ENCODE measurements at places on chromosomes 2 and 18. TPM values are rescaled to one million over a fixed set of nuclear protein-coding genes. Genes with fewer than 3 reads are reported as not detected.

GRCh38 chr2:157419031-157419575, 24.8 kb downstream of the CYTIP start:
- no peak overlapping the region for H3K4me3 ChIP-seq
- DNase-seq = no peak
- H3K4me1 ChIP-seq = no peaks in the 10 kb centered on the region

GRCh38 chr2:222897898-222898297, 37.1 kb downstream of the ACSL3 start:
- H3K4me1 ChIP-seq = no peaks in the 10 kb centered on the region
- DNase-seq = no peak
- H3K27me3 ChIP-seq = no peaks in the 10 kb centered on the region
- no peak overlapping the region for H3K4me3 ChIP-seq
- H3K27ac ChIP-seq = no peak overlapping the region
- no peaks in the 10 kb centered on the region for H3K36me3 ChIP-seq

- no peak overlapping the region for H3K4me3 ChIP-seq
- no peaks in the 10 kb centered on the region for H3K27me3 ChIP-seq
- no peaks in the 10 kb centered on the region for H3K4me1 ChIP-seq
- H3K36me3 ChIP-seq = no peaks in the 10 kb centered on the region
- DNase-seq = no peak
These were observed 46.1 kb downstream of the DNMT3A start for GRCh38 chr2:25295621-25296020.

DNA sequence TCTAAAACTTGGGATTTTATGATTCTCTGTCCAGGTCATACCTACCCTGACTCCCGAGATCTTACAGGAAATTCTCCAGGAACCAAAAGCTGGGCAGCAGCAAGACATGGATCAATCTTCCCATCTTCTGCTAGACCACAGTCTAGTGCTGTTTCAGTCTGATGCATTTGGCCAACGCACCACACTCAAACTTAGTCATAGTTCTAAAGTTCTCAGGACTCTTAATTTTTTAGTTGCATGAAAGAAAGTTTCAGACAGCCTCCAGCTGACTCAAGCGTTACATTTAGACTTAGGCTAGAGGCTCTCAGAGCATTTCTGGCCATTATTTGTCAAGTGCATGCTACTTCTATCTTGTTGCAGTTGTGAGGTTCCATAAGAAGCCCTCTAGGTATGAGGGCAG, 230.1 kb upstream of the CCDC150 start:
- no peaks in the 10 kb centered on the region for H3K36me3 ChIP-seq
- H3K4me3 ChIP-seq = peak overlapping the region; percentile 14
- DNase-seq = no peak
- no peak overlapping the region for H3K27ac ChIP-seq
- H3K27me3 ChIP-seq = no peaks in the 10 kb centered on the region

DNA sequence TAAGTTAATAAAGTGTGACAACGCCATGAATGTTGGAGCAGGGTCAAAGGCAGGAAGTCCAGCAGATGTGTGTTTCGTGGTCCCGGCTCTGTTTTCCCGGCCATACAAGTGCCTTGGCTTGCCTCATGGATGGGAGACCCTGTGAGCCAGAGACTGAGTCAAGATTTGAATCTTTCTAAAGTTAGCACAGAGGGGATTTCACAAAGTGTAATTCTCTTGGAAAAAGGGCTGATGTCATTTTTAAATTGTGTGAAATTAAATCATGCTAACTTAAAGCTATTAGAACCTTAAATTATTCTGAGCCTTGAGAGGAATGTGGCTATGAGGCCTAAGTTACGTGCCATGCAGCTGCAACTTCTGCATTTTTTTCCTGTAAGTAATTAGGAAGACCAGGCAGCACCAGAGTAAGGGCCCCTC, 38.3 kb upstream of the RALBP1 start:
- DNase-seq = no peak
- no peaks in the 10 kb centered on the region for H3K27me3 ChIP-seq
- no peak overlapping the region for H3K4me3 ChIP-seq
- H3K36me3 ChIP-seq = no peaks in the 10 kb centered on the region
- no peaks in the 10 kb centered on the region for H3K4me1 ChIP-seq
- no peak overlapping the region for H3K27ac ChIP-seq

- no peak overlapping the region for H3K4me3 ChIP-seq
- H3K27me3 ChIP-seq = no peaks in the 10 kb centered on the region
- H3K27ac ChIP-seq = peak overlapping the region; percentile 51
- no peak for DNase-seq
These were observed 111.3 kb downstream of the HDAC4 start for GRCh38 chr2:239289545-239289944.

DNA sequence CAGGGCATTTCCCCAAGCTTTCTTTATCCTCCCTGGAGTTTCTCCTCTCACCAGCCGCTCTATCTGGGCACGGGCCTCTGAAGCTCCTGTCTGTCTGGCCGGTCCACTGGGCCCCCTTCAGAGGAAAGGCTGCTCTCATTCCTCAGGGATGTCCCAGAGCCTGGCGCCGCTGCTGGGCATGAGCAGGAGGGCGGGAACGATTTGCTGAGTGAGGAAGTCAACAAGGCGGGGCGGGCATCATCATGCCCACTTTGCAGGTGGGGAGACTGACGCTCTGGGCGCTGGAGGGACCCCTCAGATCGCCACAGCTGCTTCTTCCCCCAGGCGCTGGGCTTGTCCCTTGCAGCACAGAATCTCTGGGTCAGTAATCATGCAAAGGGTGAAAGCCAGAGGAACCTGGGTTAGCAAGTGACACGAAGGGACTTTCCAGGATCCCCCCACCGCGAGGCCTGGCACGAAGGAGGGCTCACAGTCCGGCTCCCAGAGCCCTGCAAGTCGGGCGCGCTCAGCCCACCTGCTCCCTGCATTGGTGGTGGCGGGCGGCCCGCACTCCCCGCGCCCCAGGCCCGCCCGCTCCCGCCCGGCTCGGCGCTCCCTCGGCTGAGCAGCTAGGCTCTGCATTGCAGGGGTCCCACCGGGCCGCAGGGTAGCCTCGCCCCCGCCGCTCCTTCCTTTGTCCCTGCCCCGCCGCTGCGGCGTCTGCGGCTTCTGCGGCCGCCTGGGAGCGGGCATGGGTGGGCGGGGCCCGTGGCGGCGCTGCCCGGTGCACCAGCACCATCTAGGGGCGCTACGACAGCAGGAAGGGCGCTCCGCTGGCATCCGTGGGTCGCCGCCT, 157.8 kb downstream of the CYRIA start:
- H3K4me1 ChIP-seq = no peaks in the 10 kb centered on the region
- H3K4me3 ChIP-seq = peak overlapping the region; percentile 60
- H3K36me3 ChIP-seq = no peaks in the 10 kb centered on the region
- no peak overlapping the region for H3K27ac ChIP-seq

DNA sequence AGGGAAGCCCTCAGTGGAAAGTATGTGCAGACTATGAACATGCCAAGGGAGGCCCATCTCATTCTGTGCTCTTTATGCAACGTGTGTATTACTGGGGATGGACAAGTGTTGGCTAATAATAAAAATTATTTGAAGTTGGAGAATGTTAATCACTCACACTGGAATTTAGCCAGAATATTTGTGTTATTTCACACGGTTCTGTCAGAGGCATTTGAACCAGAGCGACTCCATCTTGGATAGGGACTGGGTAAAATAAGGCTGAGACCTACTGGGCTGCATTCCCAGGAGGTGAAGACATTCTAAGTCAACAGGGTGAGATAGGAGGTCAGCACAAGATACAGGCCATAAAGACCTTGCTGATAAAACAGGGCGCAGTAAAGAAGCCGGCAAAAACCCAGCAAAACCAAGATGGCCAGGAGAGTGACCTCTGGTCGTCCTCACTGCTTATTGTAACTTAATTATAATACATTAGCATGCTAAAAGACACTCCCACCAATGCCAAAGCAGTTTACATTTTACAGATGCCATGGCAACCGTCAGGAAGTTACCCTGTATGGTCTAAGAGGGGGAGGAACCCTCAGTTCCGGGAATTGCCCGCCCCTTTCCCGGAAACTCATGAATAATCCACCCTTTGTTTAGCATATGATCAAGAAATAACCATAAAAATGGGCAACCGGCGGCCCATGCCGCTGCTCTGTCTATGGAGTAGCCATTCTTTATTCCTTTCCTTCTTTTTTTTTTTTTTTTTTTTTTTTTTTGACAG, 2.6 kb upstream of the FZD5 start:
- peak overlapping the region; percentile 4 for H3K27ac ChIP-seq
- H3K4me3 ChIP-seq = no peak overlapping the region

DNA sequence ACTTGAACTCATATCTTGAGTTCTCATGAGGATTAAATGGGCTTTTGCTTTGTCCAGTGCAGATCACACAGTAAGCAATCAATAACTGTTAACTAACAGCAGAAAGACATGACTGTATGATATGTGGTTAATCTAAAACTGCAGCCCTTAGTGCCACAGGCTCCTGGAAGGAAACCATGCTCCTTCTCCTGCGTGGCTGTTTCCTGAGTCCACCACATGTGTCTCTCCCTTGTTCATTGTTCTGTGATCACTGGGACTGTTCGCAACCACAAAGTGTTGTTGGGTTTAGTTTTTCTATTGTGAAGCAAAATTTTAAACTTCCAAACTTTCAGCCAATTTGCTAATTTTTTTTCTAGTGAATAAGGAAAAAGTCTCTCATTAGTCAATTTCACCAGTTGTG, 130.9 kb upstream of the PTPRM start:
- no peak for DNase-seq
- no peaks in the 10 kb centered on the region for H3K36me3 ChIP-seq
- H3K4me1 ChIP-seq = no peaks in the 10 kb centered on the region
- no peak overlapping the region for H3K4me3 ChIP-seq
- H3K27me3 ChIP-seq = no peaks in the 10 kb centered on the region

GRCh38 chr2:50591021-50591420, 440.9 kb downstream of the NRXN1 start:
- H3K27ac ChIP-seq = no peak overlapping the region
- no peak for DNase-seq
- no peaks in the 10 kb centered on the region for H3K27me3 ChIP-seq
- H3K4me1 ChIP-seq = no peaks in the 10 kb centered on the region

MATN3 gene
- 44.7 TPM for total RNA-seq

DPP10 gene
- 8.2 TPM for total RNA-seq

FAHD2A gene
- total RNA-seq = 43.2 TPM

MEP1B gene
- total RNA-seq = not detected

GKN1 gene
- total RNA-seq = not detected

TAF4B gene
- total RNA-seq = 7.2 TPM

SPP2 gene
- total RNA-seq = not detected

QPCT gene
- 17.7 TPM for total RNA-seq

All from endodermal cell (in vitro differentiated cells).